ENCODE measurements at places on chromosomes 2 and 18.
A peak's percentile ranks its signal among the peaks of the same experiment; 100 is the strongest.

GRCh38 chr2:150142561-150142960 is 344.9 kb downstream of the RND3 start:
- peak; percentile 98 for DNase-seq

- no peak for DNase-seq
Measured at GRCh38 chr2:235789552-235789951, 295.7 kb downstream of the AGAP1 start.

DNA sequence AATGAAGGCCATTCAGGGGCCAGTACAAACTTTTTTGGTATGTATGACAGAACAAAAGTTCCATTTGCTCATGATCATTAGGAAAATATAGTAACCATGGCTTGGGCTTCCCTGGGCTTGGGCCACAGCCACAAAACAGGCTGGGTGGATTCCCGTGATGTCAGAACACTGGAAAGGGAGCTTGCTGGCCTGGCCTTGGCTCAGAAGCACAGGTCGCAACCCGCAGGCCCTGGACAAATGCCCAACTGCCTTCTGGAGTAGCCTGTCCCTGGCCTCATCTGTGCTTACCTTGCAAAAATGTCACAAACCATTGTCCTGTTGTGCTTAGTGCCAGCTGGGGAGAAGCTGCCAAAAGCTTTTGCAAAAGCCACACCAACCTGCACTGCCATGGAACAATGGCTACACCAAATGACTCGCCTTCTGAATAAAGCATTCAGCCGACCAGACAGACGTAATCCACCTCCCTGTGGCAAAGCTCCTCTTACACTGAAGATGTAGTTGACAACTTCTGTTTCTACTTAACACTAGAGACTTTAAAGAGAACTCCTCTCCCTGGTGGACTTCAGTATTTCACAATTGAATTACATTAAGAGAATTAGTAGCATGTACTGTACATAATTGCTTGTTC is 125.5 kb downstream of the ANKRD44 start:
- DNase-seq, result peak; percentile 58

DNA sequence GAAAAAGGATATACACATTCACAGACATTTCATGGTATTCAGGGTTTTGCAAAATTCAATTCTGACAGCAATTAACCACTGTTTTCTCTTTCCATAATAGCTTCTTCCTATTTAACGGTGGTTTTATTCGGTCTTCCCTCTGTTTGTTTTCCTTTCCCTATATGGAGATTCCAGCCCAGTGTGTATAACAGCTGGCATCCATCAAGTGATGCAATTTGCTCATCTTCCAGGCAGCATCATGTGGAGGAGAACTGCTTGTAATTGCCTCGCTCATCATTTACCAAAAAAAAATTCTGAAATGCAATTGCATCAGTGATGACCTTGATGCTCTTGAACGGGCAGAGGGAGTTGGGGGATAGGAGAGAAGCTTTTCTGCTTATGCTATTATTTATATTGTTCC is 165.9 kb upstream of the PGAP1 start:
- DNase-seq, result no peak

DNA sequence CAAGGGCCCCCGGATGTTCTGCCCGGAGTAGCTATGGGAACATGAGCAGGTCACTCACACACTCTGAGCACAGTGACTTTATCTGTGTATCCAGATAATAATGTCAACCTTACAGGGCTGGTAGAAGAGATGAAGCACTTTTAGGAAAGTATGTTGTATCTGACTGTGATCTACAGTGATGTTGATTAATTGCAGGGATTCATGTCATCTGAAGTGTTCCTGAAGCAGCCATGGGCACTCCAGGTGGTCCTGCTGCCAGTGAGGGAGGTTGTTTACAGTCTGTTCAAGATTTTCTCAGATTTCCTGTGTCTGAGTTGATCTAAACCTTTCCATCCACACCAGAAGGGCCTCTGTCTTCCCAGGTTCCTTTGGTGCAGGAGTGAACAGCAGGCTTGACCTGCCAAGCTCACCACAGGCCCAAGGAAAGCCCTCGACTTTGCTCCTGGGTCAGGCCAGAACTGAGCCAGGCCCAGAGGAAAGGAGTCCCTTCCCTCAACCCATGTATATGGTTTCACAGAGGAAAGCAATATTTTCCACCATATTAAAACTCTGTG is 28.0 kb downstream of the KIAA2012 start:
- no peak for DNase-seq

Data from RCC 7860 (cell line).